Activated CD8-positive, alpha-beta memory T cell treated with anti-CD3 and anti-CD28 coated beads for 4 hours (primary cell): ENCODE measurements at places on chromosomes 2 and 18.

DNA sequence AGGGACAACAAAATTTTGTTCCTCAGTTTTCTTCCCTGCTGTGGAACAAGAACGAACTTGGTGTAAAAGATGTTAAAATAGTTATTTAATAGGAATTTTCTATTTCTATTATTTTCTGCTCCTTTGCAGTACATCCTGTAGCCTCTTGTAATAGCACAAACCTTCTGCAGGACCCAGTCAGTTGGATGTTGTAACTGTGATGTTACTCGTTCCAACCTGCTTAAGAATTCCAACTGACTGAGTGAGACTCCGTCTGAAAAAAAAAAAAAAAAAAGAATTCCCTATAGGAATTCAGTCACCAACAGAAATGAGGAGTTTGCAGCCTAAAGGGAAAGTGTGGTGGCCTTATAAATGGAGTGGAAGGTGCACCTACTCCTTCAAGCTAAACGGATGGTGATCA is 46.4 kb upstream of the CDH20 start:
- DNase-seq, result no peak

GRCh38 chr2:205747829-205748386 is 65.6 kb downstream of the NRP2 start:
- no peak for DNase-seq

- no peak for DNase-seq
Measured at GRCh38 chr2:83630351-83630750, 828.7 kb downstream of the SUCLG1 start.

DNA sequence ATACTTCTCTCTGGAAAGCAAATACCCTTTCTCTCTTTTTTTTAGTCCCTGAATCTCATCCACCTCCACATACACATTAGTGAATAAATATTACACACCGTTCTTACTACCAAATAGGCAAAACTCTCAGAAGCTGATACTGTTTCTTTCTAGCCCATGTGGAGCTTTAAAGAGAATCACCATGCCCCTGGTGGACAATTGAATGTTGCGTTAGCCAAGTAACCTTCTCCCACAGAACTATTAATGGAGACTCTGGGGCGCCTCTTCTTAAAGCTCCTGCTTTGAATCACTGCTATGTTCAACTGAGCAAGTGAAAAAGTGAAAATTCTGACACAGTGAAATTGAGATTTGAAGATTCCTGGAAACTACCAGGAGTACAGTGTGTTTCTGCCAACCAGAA is 522.8 kb upstream of the CDH7 start:
- no peak for DNase-seq

DNA sequence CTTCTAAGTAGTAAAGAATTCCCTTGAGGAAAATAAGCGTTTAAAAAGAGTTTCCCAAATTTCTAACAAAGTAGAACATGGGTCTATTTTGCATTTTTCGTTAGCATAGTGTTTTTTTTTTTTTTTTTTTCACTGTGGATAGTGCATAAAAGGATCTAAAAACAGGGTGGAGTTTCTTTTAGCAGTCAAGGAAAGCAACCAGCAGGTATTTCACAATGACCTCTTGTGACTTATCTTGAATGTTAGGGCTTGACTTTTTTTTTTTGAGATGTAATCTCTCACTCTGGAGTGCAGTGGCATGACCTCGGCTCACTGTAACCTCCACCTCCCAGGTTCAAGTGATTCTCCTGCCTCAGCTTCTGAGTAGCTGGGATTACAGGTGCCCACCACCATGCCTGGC is 14.9 kb upstream of the DGKD start:
- DNase-seq, result no peak

DNA sequence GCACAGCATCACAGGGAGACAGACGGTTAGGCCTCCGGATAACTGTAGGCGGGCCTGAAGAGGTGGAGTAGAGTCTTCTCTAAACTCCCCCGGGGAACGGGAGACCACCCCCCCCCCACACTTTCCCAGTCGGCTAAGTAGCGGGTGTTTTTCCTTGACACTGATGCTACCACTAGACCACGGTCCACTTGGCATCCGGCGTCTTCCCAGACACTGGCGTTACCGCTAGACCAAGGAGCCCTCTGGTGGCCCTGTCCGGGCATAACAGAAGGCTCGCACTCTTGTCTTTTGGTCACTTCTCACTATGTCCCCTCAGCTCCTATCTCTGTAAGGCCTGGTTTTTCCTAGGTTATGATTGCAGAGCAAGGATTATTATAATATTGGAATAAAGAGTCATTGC is 25.7 kb upstream of the NCL start:
- no peak for DNase-seq

DNA sequence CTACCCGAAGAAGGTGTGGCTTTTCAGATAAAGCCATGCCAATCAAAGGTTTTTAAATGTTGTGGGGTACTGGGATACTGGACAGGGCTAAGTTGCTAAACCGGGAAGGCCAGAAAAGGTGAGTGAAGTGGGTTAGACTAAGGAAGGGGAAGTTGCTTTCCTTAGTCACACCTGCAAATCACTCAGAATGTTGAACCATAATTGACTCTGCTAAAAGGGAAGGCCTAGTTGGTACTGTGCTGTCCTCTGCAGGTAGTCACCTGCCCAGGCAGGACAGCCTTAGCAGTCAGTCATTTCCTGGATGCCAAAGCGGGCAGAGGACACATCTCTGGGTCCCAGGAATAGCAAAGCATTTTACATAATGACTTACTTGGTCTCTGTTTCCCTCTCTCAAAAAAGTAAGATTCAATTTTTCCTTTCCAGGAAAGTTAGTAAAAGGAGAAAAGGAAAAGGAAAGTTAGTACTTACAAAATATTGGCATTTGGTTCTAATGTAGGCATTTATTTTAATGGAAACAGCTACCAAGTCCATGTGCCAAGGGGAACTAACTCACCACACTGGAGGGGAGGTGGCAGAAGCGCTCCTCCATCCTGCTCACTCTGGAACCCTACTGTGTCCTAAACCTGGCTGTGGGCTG is 60.3 kb downstream of the RFTN2 start:
- DNase-seq, result no peak

DNA sequence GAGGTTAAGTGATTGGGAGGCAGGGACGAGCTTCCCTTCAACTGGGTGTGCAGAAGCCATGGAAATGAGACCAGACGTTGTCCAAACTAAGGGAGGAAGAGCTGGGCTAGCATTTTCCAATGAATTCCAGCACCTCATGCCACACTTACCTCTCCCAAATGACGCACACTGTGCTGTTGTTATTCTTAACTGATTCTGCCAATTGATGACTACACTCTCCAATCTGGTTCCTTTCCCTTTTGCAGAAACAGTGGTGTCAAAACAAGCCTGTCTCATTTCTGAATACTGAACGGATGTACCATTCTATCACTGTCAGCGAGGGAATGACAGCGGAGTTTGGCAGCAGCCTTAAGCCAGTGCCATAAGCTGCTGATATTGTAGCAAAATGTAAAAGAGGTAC is 380.5 kb upstream of the HNRNPA3 start:
- DNase-seq, result no peak

DNA sequence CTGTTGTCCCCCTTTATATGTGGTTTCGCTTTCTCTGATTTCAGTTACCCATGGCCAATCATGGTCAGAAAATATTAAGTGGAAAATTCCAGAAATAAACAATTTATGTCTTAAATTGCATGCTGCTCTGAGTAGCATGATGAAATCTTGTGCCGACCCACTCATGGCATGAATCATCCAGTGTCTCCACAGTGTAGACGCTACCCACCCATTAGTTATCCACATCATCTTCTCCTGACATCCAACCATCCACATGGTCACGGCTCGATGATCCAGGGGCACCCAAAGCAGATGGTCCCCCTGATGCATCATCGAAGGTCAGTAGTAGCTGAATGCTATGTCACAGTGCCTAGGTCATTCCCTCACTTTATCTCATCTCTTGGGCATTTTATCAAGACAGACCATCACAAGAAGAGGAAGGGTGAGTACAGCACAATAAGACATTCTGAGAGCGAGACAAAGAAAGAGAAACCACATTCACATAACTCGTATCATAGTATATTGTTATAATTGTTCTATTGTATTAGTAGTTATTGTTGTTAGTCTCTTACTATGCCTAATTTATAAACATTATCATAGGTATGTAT is 44.1 kb upstream of the ACKR3 start:
- DNase-seq, result no peak

- no peak for DNase-seq
Measured at GRCh38 chr18:5894611-5895298, 567 bp downstream of the TMEM200C start.

GRCh38 chr2:67465623-67466022 is 68.5 kb downstream of the ETAA1 start:
- DNase-seq, result no peak

- DNase-seq, result no peak
Measured at GRCh38 chr2:38265461-38265860, 111.6 kb downstream of the ATL2 start.
